ENCODE measurements at places on chromosomes 4 and X. TPM values are rescaled to one million over a fixed set of nuclear protein-coding genes. Genes with fewer than 3 reads are reported as not detected.

Gene MAGEA2B
- not detected for total RNA-seq

DNA sequence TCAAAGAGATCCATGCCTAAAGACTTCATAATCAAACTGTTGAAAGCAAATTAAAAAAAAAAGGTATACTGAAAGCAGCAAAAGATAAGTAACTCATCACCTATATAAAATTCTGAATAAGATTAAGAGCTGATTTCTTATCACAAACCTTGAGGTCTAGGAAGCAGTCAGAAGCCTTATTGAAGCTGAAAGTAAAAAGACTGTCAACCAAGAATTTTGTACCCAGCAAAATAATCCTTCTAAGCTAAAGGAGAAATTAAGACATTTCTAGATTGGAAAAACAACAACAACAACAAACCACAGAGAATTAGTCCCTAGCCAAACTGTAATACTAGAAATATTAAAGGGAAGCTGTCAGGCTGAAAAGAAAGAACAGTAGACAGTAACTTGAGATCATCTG, 622.9 kb downstream of the PCDH7 start:
- no peaks in the 10 kb centered on the region for H3K27me3 ChIP-seq
- DNase-seq, result no peak
- H3K4me1 ChIP-seq, result no peaks in the 10 kb centered on the region
- no peaks in the 10 kb centered on the region for H3K36me3 ChIP-seq
- no peak overlapping the region for H3K4me3 ChIP-seq

Gene CLDN22
- total RNA-seq, result not detected

DNA sequence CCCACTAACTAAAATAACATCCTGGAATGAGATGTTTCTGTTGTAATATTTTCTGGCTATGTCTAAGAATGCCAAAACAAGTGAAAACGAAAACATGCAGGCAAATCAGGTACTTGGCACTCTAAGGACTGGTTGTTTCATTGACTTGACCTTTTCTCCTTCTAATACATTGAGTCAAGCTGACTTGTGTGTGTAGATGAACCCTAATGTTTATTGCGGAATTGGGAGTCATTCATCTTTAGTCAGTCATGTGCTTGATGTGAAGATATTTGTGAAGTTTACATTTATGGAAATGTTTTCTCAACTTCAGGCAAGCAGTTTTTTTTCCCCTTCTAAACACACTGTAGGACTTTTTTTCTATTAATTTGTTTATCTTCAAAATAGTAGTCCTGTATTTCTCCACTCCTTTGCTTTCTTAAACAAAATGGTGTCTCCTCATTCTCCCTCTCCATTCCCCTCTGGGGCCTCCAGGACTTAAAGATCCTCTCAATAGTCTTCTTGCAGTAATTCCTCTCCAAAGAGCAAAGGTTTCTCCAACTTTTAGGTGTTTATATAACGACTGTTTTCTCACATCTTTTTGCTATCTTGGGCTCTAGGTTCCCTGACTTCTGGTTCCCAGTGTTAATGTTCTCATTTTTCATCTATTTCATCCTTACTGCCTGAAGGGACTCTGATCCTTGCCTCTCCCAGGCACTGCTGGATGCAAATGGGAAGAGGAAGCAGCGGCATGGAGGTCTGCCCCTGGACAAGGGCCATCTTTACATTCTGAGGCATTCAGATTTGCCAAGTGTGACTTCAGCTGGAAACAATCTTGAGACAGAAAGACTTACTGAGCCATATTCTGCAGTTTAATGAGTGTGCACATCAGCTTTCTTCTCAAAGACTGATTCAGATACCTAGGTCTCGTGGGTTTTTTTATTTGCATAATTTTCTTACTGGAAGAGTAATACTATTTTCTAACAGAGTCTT, 166.4 kb downstream of the ARHGAP6 start:
- no peak overlapping the region for H3K4me3 ChIP-seq
- peak; percentile 45 for DNase-seq
- H3K27me3 ChIP-seq, result no peaks in the 10 kb centered on the region
- H3K36me3 ChIP-seq, result no peaks in the 10 kb centered on the region
- peak overlapping the region; percentile 58 for H3K27ac ChIP-seq
- H3K4me1 ChIP-seq, result peaks cover 11% of the 10 kb centered on the region

Gene ANKRD50
- total RNA-seq, result 27.5 TPM

DNA sequence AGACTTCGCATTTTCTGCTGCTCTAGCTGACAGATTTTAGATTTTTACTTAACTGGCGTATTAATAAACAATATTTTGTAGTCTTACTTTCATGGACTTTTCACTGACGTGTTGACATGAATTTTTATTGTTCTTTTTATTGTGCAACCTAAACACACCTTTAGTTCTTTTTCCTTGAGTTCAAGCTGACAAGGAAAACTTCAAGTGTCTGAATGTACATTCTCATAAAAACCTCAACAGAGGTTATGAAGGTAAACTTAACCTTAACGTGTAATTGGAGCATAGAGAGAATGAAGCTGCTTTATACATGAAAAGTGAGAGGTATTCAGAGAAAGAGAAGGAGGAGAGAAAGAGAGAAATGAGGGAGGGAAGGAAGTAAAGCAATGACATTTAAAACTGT, 364.3 kb upstream of the CT83 start:
- no peaks in the 10 kb centered on the region for H3K27me3 ChIP-seq
- H3K27ac ChIP-seq, result no peak overlapping the region
- no peak for DNase-seq
- H3K4me3 ChIP-seq, result no peak overlapping the region
- no peaks in the 10 kb centered on the region for H3K4me1 ChIP-seq
- H3K36me3 ChIP-seq, result no peaks in the 10 kb centered on the region

Gene HSFX1
- 0.59 TPM for total RNA-seq

DNA sequence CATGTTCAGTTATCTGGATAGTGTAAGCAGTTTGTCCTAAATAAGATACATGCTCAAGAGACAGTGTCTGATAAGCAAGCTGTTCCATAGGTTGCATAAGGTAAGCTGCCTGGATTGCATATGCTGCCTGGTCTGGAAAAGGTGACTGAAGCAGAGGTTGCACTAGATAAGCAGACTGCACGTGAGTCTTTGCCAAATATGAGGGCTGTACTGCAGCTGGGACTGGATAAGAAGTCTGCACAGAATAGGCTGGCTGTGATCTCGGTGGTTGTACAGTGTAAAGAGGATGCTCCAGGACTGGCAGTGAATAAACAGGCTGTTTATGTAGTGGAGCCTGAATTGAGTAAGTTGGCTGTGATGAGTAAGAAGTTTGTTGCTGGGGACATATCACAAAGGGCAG, 68.9 kb downstream of the WNK3 start:
- no peaks in the 10 kb centered on the region for H3K27me3 ChIP-seq
- H3K36me3 ChIP-seq, result no peaks in the 10 kb centered on the region
- no peak overlapping the region for H3K27ac ChIP-seq
- no peak overlapping the region for H3K4me3 ChIP-seq
